Astrocyte of the spinal cord (primary cell): ENCODE measurements at places on chromosomes 2 and 18.
A peak's percentile ranks its signal among the peaks of the same experiment; 100 is the strongest.

GRCh38 chr2:203693242-203693879, 13.1 kb upstream of the CD28 start:
- no peak for DNase-seq

- no peak for DNase-seq
These were observed 379.1 kb upstream of the FIGN start for GRCh38 chr2:164114937-164115336.

DNA sequence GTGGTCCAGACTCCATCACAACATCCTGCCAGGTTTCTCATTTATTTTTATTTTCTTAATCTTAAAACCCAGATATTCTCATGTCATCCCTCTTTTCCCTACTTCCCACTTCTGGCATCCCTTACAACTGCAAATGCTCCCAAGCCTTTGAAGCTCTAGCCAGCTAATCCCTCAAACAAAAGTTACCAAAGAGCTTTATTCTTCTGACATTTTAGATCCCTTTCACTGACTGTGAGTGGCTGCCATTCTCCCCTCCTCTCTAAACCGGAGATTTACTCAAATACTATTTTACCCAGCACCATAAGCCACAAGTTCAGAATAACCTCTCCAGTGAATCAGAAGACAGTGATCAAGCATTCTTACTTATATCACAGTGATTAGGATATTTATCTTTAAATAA, 569.0 kb upstream of the SYT4 start:
- no peak for DNase-seq

- peak; percentile 38 for DNase-seq
These were observed 85.5 kb downstream of the DSC3 start for GRCh38 chr18:30957066-30957465.

DNA sequence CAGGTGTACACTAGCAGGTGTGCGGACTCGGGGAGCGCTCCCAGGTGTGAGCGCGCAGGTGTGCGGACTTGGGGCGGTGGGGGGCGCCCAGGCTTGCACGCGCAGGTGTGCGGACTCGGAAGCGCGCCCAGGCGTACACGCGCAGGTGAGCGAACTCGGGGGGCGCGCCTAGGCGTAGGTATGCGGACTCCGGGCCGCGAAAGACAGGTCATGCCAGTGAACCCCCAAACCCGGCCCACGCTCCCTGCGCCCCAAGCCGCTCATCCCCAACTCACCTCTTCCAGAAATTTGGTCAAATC, 342 bp downstream of the CYB5A start:
- DNase-seq: no peak
